Breast epithelium (tissue), 4 donors: ENCODE measurements at places on chromosomes 1 and 21. TPM values are rescaled to one million over a fixed set of nuclear protein-coding genes. Genes with fewer than 3 reads are reported as not detected.

PAX7 gene
- total RNA-seq: not detected

TMEM125 gene
- total RNA-seq: 30.1 TPM

MYOC gene
- 4.9 TPM for total RNA-seq

LCE2C gene
- not detected for total RNA-seq

SIK1 gene
- 0.80 TPM for total RNA-seq

KANK4 gene
- total RNA-seq: 1.6 TPM

NEK7 gene
- 82.3 TPM for total RNA-seq

PGD gene
- 211 TPM for total RNA-seq

LCE3D gene
- total RNA-seq: not detected

C1orf167 gene
- total RNA-seq: not detected

AIRE gene
- total RNA-seq: not detected

SLC30A1 gene
- total RNA-seq: 16.1 TPM

RNU5D-1 gene
- total RNA-seq: not detected
